ENCODE measurements at places on chromosomes 11 and 22.

DNA sequence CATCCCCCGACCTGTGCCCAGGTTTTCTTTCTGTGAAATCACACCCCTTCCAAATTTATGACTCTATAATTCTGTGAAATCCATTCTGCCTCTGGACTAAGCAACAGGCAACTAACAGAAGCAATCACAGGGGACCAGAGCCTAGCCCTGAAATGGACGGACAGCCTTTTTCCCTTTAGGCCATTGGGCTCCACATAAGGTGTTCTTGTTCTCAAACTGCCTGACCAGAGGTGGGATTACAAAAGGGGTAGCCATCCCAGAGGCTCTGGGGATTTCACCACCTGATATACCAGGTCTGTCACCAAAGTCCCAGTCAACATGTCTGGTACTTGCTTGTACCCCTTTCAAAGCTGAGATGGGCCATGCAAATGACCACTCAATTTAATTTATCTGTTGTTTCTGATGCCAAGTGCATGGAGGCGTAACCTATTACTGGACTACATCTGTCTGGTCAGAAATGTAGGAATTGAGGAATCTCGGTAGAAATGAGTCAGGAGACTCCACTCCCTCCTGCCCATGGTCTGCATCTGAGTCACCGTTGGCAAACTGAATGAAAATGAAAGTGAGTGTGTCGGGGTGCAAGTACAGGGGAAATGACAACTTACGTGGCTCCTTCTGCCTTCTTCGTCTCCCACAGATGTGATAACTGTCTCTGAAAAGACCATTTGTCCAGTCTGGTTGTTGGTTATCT is 10.2 kb downstream of the DKK3 start:
- DNase-seq: peak; percentile 94

DNA sequence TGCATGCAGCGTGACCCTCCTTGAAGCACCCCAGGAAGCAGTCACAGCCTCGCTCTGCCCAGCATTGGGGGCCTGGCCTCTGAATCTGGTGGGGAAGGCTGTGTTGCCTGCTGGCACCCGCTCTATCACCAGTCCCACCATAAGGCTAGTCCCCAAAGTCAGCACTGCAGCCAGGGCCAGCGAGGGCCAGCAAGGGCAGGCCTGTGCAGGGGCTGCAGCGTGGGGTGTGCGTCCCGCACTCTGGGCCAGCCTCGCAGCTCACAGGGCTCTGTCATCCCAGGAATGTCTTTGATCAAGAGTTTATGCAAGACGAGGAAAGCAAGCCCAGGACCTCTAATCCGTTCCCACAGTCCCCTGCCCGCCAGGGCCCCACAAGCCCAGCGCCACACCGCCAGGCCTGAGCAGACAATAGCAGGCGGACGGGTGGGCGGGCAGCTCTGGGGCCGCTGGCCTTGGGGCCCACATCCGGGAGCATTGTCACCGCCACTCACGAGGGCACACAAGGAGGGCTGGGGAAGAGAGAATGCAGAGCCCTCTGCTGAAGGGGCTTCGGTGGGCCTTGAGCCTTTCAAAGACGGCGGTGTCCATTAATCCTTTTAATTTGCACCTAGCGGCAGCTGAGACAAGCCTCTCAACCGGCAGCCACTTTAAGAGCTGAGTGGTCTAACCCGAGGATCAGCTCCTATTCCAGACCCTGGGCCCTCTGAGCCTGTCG is 17.1 kb downstream of the LTO1 start:
- DNase-seq: no peak

DNA sequence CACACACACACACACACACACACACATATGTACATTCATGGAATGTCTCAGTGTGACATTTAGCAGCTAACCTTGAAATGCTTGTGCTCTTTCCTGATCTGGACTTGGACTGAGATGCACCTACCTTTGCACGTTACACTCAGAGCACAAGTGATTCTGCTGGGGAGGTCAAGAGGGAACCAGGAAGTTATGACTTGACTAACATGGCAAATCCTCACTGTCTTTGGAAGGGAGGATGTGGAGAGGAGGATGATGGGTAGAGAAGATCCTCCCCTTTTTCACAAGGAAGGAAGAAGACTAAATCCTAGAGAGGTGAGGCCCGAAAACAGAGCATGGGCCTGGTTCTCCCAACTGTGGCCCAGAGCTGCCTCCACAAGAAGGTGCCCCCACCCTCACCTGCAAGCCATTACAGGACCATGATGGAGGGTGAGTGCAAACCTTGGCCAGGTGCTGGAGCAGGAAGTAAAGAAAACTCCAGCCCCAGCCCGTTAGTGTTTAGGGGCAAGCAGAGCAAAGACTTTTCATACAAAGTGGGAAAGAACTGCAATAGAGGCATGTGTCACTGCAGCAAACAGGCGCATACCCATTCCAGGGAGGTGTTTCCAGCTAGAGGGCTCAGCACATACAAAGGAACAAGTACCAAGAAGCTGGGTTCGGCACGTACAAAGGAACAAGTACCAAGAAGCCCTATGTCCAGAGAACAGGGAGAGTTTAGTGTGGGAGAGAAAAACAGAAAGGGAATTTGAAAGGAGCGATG is 26.4 kb downstream of the SCN4B start:
- peak; percentile 81 for DNase-seq

GRCh38 chr11:65434057-65434666 is 11.6 kb downstream of the NEAT1 start:
- peak; percentile 15 for DNase-seq

GRCh38 chr22:39171623-39172264 is 19.3 kb upstream of the CBX7 start:
- DNase-seq: no peak

DNA sequence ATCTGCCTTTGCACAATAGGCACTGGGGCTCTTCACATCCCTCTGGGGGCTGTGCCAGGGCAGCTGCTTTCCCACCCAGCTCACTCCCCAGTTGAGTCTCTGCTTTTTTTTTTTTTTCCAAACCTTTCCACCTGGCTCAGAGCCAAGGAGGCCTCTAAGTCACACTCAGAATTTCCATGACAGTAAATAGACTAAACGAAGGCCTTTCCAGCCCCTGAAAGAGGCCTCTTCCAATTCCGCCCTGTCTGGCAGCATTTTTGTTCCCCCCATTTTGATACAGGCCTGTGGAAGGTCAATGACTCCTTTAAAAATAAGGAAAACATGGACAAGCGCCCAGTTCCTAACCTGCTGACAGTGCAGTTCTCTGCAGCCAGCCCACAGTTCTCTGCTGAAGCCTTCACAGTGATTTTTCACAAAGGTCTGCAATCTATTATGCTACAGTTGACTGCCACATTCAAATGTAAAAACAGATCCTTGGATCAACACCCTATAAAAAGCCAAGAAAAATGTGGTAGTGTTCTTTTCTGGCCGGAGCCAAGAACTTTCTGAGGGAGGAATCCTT is 107.5 kb upstream of the SESN3 start:
- no peak for DNase-seq

- no peak for DNase-seq
Measured at GRCh38 chr11:126465573-126466188, 110.2 kb downstream of the ST3GAL4 start.

DNA sequence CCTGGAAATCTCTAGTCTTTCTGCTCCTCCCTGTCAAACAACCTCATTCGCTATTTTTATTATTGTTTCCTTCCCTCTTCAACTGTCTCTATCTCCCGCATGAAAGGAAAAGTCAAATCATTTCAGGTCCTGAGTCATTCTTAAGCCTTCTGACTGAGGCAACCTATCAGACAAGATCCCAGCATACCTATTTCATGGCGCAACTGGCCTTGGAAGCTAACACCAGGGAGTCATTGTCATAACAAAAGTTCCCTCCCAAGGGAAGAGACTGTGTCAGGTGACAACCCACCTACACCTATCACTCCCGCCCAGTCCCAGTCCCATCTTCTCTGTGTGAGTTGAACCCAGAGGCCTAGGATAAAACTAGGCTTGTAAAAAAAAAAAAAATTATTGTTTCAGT is 10.2 kb upstream of the ARHGAP42 start:
- peak; percentile 30 for DNase-seq

GRCh38 chr11:128508770-128509510 is 78.4 kb downstream of the ETS1 start:
- peak; percentile 65 for DNase-seq

GRCh38 chr11:61362542-61362875 is 335 bp downstream of the TMEM138 start:
- DNase-seq: no peak

DNA sequence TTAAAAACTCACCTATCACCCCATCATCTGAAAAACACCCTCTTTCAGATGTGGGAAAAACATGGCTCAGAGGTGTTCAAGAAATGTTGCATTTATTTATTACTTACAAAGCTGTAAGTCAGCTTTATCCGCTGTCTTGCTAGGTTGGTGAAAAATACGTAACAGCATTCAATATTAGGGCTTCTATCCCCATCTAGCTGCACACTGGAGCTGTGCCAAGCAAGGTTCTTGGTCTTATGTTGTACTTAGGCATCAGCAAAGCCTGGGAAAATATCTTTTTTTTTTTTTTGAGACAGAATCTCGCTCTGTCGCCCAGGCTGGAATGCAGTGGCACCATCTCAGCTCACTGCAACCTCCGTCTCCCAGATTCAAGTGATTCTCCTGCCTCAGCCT is 7.5 kb downstream of the SERPING1 start:
- no peak for DNase-seq

DNA sequence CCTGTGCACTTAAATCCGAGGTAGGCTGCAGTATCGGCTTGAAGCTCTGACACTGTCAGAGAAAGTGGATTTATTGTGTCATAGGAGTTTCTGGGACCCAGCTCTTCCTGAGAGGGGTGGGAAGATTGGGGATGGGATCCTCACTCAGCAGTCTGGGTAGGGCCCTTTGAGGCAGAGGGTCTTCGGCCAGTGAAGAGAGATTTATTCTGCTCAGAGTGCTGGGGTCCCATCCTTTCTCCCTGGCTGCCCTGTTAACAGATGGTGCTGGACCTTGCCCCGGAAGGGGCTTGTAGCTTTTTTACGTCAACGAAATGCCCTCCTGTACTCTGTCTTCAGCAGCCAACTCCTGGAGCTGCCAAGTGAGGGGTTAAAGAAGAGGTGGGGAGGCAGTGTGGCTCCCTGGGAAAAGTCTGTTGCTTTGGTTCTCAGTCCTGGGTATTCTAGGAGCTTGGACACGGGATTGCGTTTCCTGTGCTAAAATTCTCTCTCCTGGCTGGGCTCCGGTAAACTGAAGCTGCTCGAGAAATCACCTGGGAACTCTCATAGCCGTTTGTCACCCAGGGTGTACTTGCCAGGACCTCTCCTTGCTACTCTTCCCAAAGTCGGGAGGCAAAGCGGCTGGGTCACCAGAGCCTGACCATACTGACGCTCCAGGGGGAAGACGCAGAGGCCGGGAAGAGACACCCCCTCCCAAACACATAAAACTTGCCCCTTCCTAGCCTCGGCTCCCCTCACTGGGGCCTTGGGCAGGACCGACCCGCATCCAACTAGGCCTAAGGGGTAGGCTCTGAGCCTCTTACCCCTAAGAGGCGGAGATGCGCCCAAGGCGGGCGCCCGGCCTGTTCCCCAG is 806 bp upstream of the SMDT1 start:
- DNase-seq: no peak

- DNase-seq: no peak
Measured at GRCh38 chr11:64823568-64824119, 13.3 kb upstream of the MEN1 start.

- no peak for DNase-seq
Measured at GRCh38 chr11:118193910-118194566, 17.6 kb upstream of the SCN2B start.

- DNase-seq: no peak
Measured at GRCh38 chr22:35582218-35582860, 34.8 kb downstream of the MB start.

DNA sequence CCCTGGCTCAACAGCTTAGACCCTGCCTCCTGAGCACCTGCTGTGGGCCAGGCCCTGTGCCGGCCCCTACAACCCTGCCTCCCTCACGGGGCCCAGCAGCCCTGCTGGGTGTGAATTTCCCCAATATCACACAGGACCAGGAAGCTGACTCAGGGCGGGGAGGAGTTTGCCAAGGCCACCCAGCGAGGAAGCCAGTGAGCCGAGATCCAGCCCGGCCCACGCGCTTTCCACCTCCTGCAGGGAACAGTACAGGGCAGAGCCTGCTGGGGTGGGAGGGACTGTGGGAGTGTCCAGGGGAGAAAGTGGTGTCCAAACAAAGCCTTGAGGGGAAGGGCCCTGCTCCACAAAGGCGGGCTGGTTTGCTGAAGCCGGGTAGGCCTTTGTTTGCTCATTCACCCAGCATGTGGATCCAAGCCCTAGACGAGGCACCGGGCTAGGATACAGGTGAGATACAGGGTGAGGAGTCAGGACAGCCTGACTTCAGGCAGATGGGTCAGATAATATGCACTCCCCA is 26.8 kb downstream of the RPL3 start:
- peak; percentile 93 for DNase-seq

GRCh38 chr11:83125577-83125976 is 31.4 kb upstream of the PCF11 start:
- no peak for DNase-seq

DNA sequence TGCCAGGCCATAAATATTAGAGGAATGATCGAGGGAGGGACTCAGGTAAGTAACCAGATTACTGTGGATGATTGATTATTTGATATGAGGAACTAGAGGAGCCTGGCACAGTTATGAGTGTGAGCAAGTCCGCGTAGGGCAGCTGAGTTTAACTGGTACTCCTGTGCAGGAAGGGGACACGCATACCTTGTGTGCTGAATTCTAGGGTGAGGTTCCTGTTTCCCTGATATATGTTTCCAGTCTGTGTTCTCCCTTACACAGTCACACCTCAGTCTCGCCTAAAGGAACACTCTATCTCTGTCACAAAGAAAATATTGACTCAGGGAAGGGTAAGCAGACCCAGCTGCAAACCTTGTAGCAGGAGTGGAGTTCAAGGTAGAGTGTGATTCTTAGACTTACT is 17.4 kb downstream of the SGSM3 start:
- DNase-seq: peak; percentile 47

GRCh38 chr11:69630424-69630823 is 10.5 kb upstream of the CCND1 start:
- DNase-seq: no peak

- peak; percentile 62 for DNase-seq
Measured at GRCh38 chr11:2888266-2888968, 2.8 kb upstream of the CDKN1C start.

DNA sequence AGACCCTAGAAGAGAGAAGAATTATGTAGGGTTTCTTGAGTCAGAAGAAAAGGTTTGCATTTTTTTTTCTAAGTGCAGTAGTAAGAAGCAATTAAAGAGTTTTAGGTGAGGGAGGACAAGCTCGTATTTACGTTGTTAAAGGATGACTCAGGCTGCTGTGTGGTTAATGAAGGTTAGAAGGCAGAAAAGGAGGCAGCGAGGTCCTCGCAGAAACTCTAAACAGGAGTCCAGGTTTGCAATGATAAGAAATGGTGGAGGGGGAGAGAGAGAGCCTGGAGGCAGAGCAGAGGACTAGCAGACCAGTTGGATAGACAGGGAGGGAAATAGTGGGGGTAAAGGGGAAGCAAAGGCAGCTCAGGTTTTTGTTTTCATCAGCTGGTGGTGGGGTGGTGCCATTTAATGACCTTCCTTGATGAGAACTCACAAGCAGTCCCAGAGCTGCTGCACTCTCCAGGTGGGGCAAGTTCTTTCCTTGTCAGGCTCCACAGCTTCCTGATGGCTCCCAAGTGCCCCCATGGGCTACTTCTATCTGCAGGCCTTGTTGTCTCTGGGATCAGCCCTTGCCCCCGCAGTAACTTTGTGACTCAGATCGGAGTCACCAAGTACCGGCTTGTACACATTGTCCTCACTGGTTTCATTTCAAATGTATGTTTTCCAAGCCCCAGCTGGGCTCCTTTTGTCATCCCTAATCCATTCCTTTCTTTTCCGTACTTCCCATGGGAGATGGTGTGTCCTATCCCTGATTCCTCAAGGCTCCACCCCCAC is 8.3 kb upstream of the INSC start:
- DNase-seq: peak; percentile 82

Measured in bronchial epithelial cell (primary cell).